ENCODE measurements at places on chromosomes 5 and 9. TPM values are rescaled to one million over a fixed set of nuclear protein-coding genes. Genes with fewer than 3 reads are reported as not detected.

- H3K36me3 ChIP-seq, result no peaks in the 10 kb centered on the region
- DNase-seq, result no peak
- no peak overlapping the region for H3K4me3 ChIP-seq
- no peaks in the 10 kb centered on the region for H3K27me3 ChIP-seq
Observed at GRCh38 chr9:131418143-131419025, 24.5 kb downstream of the PRRC2B start.

Gene WWC1
- polyA plus RNA-seq, result 1.5 TPM

Gene ANKRD31
- polyA plus RNA-seq, result 0.04 TPM

- no peak for DNase-seq
- no peak overlapping the region for H3K4me3 ChIP-seq
- H3K36me3 ChIP-seq, result peaks cover 14% of the 10 kb centered on the region
- no peak overlapping the region for H3K27ac ChIP-seq
- no peaks in the 10 kb centered on the region for H3K27me3 ChIP-seq
- H3K4me1 ChIP-seq, result peaks cover 4% of the 10 kb centered on the region
Observed at GRCh38 chr9:86039991-86040860, 59.1 kb downstream of the GOLM1 start.

GRCh38 chr5:62596096-62596495, 17.5 kb downstream of the LRRC70 start:
- no peak overlapping the region for H3K27ac ChIP-seq
- H3K4me3 ChIP-seq, result no peak overlapping the region
- no peaks in the 10 kb centered on the region for H3K36me3 ChIP-seq
- no peaks in the 10 kb centered on the region for H3K4me1 ChIP-seq
- H3K27me3 ChIP-seq, result no peaks in the 10 kb centered on the region

GRCh38 chr5:162323466-162323865, 255.9 kb downstream of the GABRG2 start:
- H3K27me3 ChIP-seq, result no peaks in the 10 kb centered on the region
- DNase-seq, result no peak
- H3K36me3 ChIP-seq, result no peaks in the 10 kb centered on the region
- H3K4me1 ChIP-seq, result no peaks in the 10 kb centered on the region

DNA sequence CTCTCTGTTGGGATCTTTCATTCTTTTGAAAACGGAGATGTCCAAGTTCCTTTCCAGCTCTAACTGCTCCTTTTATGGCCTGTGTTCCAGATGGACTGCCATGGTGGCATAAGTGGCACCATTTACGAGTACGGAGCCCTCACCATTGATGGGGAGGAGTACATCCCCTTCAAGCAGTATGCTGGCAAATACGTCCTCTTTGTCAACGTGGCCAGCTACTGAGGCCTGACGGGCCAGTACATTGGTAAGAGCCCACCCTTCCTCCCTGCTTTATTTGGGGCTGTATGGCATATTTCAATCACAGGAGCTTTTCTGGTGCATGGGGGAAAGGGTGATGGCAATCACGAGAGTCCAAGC, 4.8 kb downstream of the GPX3 start:
- peak overlapping the region; percentile 68 for H3K27ac ChIP-seq
- no peak for DNase-seq
- no peaks in the 10 kb centered on the region for H3K27me3 ChIP-seq
- peak overlapping the region; percentile 50 for H3K4me3 ChIP-seq
- peaks cover 79% of the 10 kb centered on the region for H3K36me3 ChIP-seq

- H3K27me3 ChIP-seq, result no peaks in the 10 kb centered on the region
- no peak for DNase-seq
- no peak overlapping the region for H3K27ac ChIP-seq
- no peaks in the 10 kb centered on the region for H3K4me1 ChIP-seq
- H3K4me3 ChIP-seq, result no peak overlapping the region
Observed at GRCh38 chr5:73280821-73281746, 108.1 kb downstream of the TMEM174 start.

- no peaks in the 10 kb centered on the region for H3K36me3 ChIP-seq
- no peaks in the 10 kb centered on the region for H3K4me1 ChIP-seq
- H3K4me3 ChIP-seq, result no peak overlapping the region
- no peaks in the 10 kb centered on the region for H3K27me3 ChIP-seq
Observed at GRCh38 chr5:128693764-128694163, 155.7 kb upstream of the FBN2 start.

Gene POU5F2
- under 0.01 TPM for polyA plus RNA-seq

- no peaks in the 10 kb centered on the region for H3K27me3 ChIP-seq
- peaks cover 9% of the 10 kb centered on the region for H3K4me1 ChIP-seq
- peak overlapping the region; percentile 20 for H3K4me3 ChIP-seq
- DNase-seq, result no peak
- H3K36me3 ChIP-seq, result no peaks in the 10 kb centered on the region
- H3K27ac ChIP-seq, result no peak overlapping the region
Observed at GRCh38 chr9:124477648-124478285, 27.5 kb downstream of the ADGRD2 start.

- no peak for DNase-seq
- peak overlapping the region; percentile 91 for H3K27ac ChIP-seq
- no peaks in the 10 kb centered on the region for H3K27me3 ChIP-seq
- H3K4me3 ChIP-seq, result peak overlapping the region; percentile 96
Observed at GRCh38 chr5:122844136-122844909, 1.1 kb upstream of the SNX24 start.

Gene HMGCR
- 5.3 TPM for polyA plus RNA-seq

DNA sequence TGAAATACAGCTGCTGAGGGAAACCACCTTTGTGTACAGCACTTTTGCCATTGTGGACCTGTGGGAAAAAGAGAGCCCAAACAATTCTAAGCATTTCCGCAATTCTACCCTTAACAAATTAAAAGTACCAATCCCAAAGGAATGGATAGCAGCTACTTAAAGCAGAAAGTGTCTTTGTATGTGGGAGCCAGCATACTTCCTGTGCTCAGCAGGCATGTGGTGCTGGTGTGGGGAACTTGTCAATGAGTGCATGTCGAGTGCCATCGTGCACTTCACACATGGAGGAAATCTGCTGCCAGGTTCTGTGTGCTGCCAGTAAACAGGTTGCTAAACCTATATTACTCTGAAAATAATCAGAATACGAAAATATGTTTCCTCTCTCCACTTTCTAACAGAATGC, 399.0 kb downstream of the LRRC70 start:
- no peak overlapping the region for H3K27ac ChIP-seq
- no peaks in the 10 kb centered on the region for H3K4me1 ChIP-seq
- H3K27me3 ChIP-seq, result no peaks in the 10 kb centered on the region
- no peak for DNase-seq

Gene ENHO
- 0.94 TPM for polyA plus RNA-seq

GRCh38 chr5:113125371-113125770, 148.8 kb downstream of the DCP2 start:
- H3K27me3 ChIP-seq, result no peaks in the 10 kb centered on the region
- H3K36me3 ChIP-seq, result no peaks in the 10 kb centered on the region
- H3K4me3 ChIP-seq, result no peak overlapping the region
- no peaks in the 10 kb centered on the region for H3K4me1 ChIP-seq

Gene ROR2
- polyA plus RNA-seq, result 0.65 TPM

GRCh38 chr5:31981361-31981945, 192.7 kb downstream of the GOLPH3 start:
- H3K4me3 ChIP-seq, result no peak overlapping the region
- H3K36me3 ChIP-seq, result no peaks in the 10 kb centered on the region
- H3K27me3 ChIP-seq, result no peaks in the 10 kb centered on the region

DNA sequence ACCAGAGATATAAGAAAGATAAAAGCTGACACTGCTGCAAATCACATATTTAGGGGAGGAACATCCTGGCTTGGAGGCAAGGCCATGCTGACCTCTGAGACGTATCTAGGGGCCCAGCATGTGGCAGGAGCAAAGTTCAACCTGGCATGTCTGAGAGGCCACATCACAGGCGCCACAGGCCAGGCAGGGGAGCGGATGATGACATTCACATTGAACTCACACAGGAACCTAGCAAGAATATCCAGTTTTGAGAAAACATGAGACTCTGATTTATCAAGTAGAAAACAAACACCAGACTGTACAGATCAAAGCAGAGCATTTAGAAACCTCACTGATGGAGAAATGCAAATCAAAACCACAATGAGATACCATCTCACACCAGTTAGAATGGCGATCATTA, 64.2 kb upstream of the STK32A start:
- H3K4me3 ChIP-seq, result no peak overlapping the region
- peak overlapping the region; percentile 52 for H3K27ac ChIP-seq
- no peak for DNase-seq
- H3K4me1 ChIP-seq, result peaks cover 5% of the 10 kb centered on the region
- H3K36me3 ChIP-seq, result no peaks in the 10 kb centered on the region
- no peaks in the 10 kb centered on the region for H3K27me3 ChIP-seq

DNA sequence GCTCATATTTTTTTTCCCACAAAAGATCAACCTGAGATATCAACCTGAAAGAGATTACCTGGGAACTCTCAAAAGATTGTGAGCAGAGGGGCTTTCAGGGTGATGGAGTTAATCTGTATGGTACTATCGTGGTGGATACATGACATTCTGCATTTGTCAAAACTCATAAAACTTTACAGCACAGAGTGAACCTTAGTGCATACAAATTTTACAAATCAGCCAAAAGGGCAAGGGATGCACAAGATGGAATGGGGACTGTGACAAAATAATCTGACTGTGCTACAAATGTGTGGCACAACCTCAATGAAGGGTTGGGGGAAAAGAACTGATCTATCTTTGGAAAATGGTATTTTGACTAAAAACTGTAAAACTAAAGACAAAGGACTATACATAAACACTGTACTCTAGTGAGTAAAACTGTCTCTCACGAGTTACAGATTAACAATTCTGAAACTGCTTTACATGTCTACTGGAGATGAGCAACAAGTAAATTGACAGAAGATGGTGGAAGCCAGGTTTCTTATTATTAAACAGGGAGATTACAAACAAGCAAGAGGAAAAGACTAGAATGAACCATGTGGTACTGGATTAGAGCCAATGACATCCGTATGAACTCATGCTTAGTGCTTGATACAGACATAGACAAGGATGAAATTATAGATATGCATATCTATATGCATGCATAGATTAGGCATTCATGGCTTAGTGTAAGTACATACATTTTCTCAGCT, 24.8 kb upstream of the RLN1 start:
- no peak overlapping the region for H3K27ac ChIP-seq
- no peak overlapping the region for H3K4me3 ChIP-seq
- H3K27me3 ChIP-seq, result no peaks in the 10 kb centered on the region
- H3K4me1 ChIP-seq, result no peaks in the 10 kb centered on the region
- no peaks in the 10 kb centered on the region for H3K36me3 ChIP-seq
- no peak for DNase-seq

DNA sequence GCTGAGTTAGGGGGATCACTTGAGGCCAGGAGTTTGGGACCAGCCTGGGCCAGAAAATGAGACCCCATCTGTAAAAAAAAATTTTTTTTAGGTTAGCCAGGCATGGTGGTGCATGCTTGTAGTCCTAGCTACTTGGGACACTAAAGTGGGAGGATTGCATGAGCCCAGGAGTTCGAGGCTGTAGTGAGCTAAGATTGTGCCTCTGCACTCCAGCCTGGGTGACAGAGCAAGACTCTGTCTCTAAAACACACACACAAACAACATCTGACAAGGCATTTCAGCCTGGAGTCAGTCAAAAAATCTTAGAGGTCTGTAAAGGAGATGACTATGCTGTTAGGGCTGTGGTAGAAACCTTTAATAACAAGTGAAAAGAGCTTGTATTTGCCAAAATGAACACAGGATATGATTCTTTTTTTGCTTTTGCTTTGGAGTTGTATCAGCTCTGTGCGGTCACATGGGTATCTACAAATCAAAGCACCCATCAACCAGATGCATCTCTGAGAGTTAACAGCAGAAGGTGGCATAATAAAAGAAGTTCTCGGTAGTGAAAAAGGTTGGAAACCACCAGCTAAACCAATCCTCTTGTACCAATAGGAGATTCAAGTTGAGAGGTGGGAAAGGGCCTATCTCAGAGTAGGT, 3.6 kb upstream of the PSMD5 start:
- H3K4me1 ChIP-seq, result peaks cover 17% of the 10 kb centered on the region
- H3K36me3 ChIP-seq, result no peaks in the 10 kb centered on the region
- no peak for DNase-seq
- H3K27me3 ChIP-seq, result no peaks in the 10 kb centered on the region
- H3K27ac ChIP-seq, result peak overlapping the region; percentile 56

GRCh38 chr9:21153336-21154017, 11.8 kb upstream of the IFNW1 start:
- H3K27ac ChIP-seq, result no peak overlapping the region
- H3K4me1 ChIP-seq, result peaks cover 15% of the 10 kb centered on the region
- no peak overlapping the region for H3K4me3 ChIP-seq
- DNase-seq, result no peak
- H3K27me3 ChIP-seq, result no peaks in the 10 kb centered on the region

- peak overlapping the region; percentile 97 for H3K4me3 ChIP-seq
- H3K36me3 ChIP-seq, result peaks cover 32% of the 10 kb centered on the region
- no peaks in the 10 kb centered on the region for H3K27me3 ChIP-seq
Observed at GRCh38 chr9:33263131-33264002, 1.1 kb downstream of the BAG1 start.

- no peak overlapping the region for H3K4me3 ChIP-seq
- no peaks in the 10 kb centered on the region for H3K36me3 ChIP-seq
- DNase-seq, result no peak
- H3K4me1 ChIP-seq, result no peaks in the 10 kb centered on the region
- H3K27me3 ChIP-seq, result peaks cover 5% of the 10 kb centered on the region
Observed at GRCh38 chr5:173383711-173384110, 55.5 kb upstream of the STC2 start.

DNA sequence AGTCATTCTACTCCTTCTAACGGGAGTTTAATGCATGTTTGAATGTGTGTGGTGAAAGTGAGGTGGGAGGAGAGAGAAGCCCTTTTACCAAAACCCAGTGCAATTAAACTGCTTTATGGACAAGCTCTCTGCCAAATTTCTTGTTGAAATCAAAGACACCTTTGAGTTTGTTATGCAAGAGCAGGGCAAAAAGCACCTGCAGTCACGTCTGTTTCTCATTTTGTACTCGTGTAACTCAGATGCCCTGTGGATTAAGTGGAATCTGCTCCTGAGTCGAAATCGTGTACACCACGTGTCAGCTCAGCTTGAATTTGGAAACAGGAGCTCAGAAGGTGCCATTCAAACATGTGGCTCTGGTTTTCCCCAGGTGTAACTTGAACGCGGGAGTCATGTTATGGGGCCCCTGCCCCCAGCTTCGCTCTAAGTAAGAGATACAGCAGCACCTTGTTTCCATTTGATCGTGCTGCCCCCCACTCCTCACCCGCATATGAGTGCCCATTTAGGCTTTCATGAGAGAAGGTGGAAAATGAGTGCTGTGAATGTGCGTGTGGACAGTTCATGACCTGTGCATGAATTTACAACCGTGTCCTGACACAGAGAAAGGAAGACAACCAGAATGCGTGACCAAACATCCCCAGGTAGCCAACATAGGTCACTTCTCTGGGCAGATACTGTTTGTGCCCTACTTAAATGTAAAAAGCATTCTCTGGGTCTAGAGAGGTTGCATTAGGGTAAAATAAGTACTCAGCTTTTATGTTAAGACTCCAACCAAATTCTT, 347.0 kb upstream of the SLC30A5 start:
- H3K27me3 ChIP-seq, result no peaks in the 10 kb centered on the region
- no peak overlapping the region for H3K4me3 ChIP-seq
- no peaks in the 10 kb centered on the region for H3K36me3 ChIP-seq

GRCh38 chr5:150443242-150444075, 6.1 kb downstream of the RPS14 start:
- no peaks in the 10 kb centered on the region for H3K27me3 ChIP-seq
- DNase-seq, result no peak
- no peak overlapping the region for H3K4me3 ChIP-seq
- peaks cover 10% of the 10 kb centered on the region for H3K4me1 ChIP-seq

Gene STPG3
- polyA plus RNA-seq, result not detected
